Hematopoietic multipotent progenitor cell treated with erythropoietin and hydrocortisone succinate and interleukin-3 and kit ligand, for 4 days (in vitro differentiated cells): ENCODE measurements at places on chromosomes 1 and 21.
A peak's percentile ranks its signal among the peaks of the same experiment; 100 is the strongest.

DNA sequence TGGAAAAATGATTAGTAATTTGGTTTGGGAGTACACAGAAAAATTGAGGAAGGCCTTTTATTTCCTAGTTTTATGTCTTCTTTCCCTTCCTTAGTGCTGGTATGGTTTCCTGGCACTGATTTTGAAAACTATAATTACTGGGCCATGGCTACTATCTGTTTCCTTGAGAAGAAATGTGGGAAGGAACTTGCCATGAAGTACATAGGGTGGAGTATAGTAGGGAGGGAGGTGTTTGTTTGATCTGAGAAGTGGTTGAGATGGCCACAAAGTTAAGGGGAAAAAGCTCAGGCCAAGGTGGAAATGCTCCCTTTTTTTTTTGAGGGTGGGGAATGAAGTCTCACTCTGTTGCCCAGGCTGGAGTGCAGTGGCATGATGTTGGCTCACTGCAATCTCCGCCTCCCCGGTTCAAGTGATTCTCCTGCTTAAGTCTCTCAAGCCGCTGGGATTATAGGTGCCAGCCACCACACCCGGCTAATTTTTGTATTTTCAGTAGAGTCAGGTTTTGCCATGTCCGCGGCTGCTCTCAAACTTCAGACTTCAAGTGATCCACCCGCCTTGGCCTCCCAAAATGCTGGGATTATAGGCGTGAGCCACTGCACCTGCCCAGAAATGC is 11.3 kb downstream of the HJV start:
- DNase-seq = no peak

- DNase-seq = no peak
These were observed 1.5 kb downstream of the KCNC4 start for GRCh38 chr1:110211496-110212168.

- DNase-seq = peak; percentile 53
These were observed 623 bp downstream of the RPL22 start for GRCh38 chr1:6198646-6199297.

- DNase-seq = no peak
These were observed 45.0 kb upstream of the ADARB1 start for GRCh38 chr21:45029298-45029947.

GRCh38 chr1:241460098-241460873 is 59.3 kb downstream of the FH start:
- no peak for DNase-seq

DNA sequence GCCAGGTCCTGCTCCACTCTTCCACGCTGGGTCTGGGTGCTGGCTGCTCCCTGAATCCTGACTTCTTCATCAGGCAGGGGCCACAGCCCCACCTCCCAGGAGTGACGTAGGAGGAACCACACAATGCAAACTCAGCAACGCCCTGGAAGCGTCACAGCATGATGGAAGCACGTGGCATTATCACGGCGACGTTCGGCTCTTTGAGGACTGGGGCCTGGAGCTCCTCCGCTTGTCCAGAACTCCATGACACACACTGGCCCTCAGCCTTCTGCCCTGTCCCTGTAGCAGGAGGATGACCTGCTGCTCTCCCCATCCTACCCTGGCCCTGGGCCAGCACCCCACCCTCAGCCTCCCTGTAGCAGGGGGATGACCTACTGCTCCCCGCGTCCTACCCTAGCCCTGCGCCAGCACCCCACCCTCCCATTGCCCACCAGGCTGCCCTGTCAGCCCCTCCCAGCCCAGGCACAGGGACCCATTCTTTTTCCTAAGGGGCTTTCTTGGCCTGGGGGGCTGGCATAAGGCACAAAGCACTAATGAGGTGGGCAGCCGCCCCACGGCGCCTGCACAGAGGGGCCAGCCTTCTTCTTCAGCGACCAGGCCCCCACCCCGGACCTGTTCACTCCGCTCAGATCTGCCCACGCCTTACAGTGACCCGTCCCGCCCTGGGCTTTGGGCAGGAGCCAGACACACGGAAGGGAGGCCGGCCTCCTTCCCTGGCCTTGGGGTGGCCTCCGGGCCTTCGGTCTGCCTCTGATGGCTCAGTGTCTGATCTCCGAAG is 65.7 kb downstream of the DHRS3 start:
- DNase-seq = no peak

GRCh38 chr1:167826127-167826526 is 87.8 kb downstream of the ADCY10 start:
- DNase-seq = no peak

- DNase-seq = peak; percentile 100
These were observed at the start of gene SUCO for GRCh38 chr1:172532700-172533512. SUCO (plus strand) TSS chr1:172533150; CDS start chr1:172533436, 286 bp downstream.
